Femur (tissue), 1 donor: ENCODE measurements at places on chromosomes 1 and 21.

- no peak for DNase-seq
These were observed 252.5 kb upstream of the C1orf105 start for GRCh38 chr1:172167796-172168596.

DNA sequence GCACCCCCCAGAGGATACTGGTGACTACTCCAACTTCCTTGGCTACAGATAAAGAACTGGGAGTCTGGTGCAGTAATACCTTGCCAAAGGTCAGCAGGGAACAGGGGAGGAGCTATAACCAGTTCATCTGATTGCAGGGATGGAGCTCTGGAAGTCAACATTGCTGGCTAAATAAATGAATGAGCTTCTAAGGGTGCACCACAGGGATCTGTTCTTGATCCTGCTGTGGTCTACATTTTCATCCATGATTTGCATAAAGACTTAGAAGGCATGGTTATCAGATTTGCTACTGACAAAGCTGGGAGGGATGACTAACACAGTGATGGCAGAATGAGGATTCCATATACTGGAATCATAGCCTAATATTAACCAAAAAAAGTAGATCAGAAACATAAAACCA is 18.3 kb downstream of the PLEKHA6 start:
- DNase-seq = no peak

- DNase-seq = no peak
These were observed 247.4 kb downstream of the CRB1 start for GRCh38 chr1:197515421-197515820.

DNA sequence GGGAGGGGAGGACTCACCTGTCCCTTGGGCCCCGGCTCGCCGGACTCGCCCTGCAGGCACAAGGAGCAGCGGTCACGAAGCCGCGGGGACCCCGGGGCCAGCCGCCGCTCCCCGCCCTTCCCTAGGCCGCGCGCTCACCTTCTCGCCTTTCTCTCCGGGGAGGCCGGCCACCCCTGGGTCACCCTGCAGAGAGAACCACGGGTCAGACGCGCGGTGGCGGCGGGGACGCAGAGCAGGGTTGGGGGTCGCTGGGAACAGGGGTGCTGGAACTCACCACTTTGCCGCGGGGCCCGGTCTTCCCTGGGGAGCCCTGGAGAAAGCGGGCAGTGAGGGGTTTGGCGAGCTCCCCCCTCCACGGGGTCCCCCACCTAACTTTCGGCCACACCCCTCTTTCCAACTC is 13.3 kb downstream of the COL9A2 start:
- no peak for DNase-seq
